ENCODE measurements at places on chromosomes 1 and 21.

GRCh38 chr1:160359559-160360226, 7.2 kb upstream of the NHLH1 start:
- DNase-seq: peak; percentile 39

DNA sequence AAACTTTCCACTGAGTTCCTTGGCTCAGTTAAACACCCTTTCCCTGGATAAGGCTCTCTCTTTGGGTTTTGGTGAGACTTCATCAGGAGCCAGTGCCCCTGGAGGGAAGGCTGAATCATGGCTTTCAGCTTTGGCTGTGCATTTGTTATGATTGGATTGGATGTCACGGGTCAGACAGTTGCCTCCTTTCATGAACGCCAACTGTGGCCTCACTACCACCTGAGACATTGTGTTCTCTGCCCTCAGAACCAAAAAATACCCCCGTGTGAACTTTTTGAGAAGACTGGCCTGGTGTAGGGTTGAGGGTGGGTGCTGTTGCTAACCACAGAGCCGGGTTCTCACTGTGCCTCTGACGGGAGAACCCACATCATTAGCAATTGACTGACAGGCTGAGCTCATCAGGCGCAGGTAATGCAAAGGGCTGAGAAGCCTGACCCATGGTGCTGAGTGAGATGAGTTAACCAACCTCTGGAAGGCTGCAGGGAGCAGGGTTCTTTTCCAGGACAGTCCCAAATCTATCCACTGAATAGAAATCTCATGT, 65.6 kb downstream of the HHAT start:
- DNase-seq: peak; percentile 22

DNA sequence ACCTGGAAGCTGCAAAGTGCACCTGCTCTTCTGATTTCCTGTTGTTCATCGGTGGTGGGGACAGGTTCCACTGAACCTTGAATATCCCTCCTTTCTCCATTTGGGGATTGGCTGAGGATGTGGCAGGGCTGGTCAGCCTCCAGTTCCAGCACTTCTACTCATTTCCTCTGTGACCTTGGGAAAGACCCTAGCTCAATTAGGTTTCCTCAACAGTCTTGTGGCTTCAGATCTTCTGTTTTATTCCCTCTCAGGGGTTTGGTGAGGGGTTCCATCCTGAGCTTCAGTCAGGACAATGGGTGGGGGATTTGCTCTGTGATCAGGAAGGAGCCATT, 317.1 kb upstream of the PROX1 start:
- no peak for DNase-seq

GRCh38 chr1:60637651-60638050, 444.7 kb upstream of the NFIA start:
- peak; percentile 38 for DNase-seq

DNA sequence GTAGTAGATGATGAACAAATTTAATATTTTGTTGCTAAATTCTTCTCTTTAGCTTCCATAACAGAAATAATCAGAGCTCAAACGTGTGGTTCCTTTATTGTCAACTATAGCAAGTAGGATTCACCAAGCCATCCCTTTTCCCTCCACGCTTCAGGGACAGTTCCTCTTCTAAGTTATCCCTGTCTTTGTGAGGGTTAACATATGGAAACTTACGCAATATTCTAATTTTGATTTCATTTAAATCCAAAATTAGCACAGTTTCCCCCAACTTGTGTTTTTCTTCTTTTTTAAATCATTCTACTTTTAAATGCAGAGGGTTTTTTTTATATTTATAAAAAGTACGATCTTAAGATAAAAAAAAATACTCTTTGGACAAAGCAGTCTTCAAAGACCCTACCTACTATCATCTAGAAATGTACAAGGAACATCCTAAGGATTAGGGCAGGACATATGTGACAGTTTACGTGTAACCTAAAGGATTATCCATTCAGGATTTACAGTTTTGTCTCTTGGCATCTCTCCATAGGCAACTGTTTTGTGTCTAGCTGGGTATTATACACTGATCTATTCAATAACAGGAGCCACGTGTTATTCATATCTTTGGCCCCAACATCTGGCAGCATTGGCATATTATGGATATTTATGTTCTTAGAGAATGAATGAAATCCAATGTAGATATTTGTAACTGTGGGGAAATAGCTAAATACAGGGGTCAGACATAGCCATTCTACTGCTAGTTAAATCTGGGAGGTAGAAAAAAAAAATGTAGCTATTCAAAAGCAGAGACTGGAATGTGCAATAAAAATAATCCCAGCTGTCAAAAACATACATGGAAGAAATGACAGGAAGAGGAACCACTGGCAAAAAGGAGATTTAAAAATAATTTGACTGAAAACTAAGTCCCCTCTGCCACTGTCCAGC, 272.9 kb downstream of the NEGR1 start:
- DNase-seq: no peak

GRCh38 chr1:222284466-222284865, 263.4 kb downstream of the HHIPL2 start:
- DNase-seq: no peak

- no peak for DNase-seq
These were observed 36.3 kb downstream of the ARID4B start for GRCh38 chr1:235291599-235292091.

- no peak for DNase-seq
These were observed 50.0 kb downstream of the PTPRU start for GRCh38 chr1:29286194-29286767.

DNA sequence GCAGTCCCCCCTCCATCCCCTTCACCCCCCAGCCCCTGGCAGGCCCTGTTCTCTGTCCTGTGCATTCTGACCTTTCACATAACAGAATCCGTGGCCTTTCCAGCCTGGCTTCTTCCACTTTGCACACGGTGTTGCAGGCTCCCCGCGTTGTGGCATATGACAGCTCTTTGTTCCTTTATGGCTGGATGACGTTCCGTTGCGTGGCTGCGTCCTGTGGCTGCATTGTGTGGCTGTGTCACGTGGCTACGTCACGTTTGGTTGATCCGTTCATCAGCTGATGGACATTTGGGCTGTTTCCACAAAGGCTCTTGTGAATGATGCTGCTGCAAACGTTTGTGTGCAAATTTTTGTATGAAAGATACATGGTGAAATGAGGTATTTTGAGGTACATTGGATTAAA, 53.3 kb downstream of the PDE9A start:
- DNase-seq: no peak

Measured in iris pigment epithelial cell (primary cell).